ENCODE measurements at places on chromosomes 5 and 9. TPM values are rescaled to one million over a fixed set of nuclear protein-coding genes. Genes with fewer than 3 reads are reported as not detected.

C9orf153 gene
- total RNA-seq, result 0.19 TPM

DNA sequence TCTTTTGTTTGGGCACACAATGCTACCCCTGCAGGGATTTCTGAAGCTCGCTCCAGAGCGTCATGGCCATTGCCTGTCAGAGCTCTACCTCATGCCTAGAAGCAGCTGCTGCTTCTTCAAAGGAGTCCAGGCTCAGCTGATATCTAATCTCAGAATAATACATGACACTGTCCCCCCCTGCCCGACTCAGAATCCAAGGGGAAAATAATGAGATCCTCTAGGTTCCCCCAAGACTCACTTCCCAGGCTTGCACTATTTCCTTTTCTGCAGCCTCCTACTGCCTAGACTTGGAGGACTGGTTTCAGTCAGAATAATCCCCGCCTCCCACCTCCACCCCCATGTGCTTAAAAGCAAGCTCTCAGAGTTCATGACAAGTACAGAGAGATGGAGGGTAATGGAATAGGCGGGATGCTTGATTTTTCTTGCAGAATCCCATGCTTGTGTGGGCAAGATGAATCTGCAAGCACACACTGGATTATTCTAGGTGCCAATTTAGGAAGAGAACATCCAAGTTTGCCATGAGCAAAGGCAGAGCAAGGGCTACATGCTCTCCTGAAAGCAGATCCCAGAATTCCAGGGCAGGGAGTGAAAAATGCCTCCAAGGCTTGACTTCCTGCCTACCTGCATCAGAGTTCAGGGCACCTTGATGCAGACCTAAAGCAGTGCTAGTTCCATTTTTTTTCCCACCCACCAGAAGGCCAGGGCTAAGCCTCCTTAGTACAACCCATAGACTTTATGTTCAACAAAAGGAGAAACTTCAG, 97.4 kb upstream of the IFNK start:
- no peak overlapping the region for H3K4me3 ChIP-seq
- no peaks in the 10 kb centered on the region for H3K27me3 ChIP-seq
- H3K4me1 ChIP-seq, result peaks cover 42% of the 10 kb centered on the region
- H3K27ac ChIP-seq, result peak overlapping the region; percentile 68
- peaks cover 2% of the 10 kb centered on the region for H3K36me3 ChIP-seq
- no peak for DNase-seq

DNA sequence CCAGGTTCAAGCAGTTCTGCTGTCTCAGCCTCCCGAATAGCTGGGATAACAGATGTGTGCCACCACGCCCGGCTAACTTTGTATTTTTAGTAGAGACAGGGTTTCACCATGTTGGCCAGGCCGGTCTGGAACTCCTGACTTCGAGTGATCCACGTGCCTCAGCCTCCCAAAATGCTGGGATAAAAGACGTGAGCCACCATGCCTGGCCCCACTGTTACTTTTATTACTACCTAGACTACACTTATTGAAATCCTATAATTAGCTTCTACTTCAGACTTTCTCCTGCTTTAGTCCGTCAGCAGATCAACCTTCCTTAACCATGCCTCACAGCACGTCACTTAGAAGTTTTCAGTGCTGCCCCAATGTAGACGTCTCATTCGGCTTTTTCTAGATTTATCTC, 8.2 kb downstream of the ZBTB43 start:
- H3K4me3 ChIP-seq, result no peak overlapping the region
- H3K27me3 ChIP-seq, result no peaks in the 10 kb centered on the region
- H3K27ac ChIP-seq, result no peak overlapping the region
- no peaks in the 10 kb centered on the region for H3K4me1 ChIP-seq

- no peak overlapping the region for H3K27ac ChIP-seq
- H3K4me3 ChIP-seq, result no peak overlapping the region
- no peaks in the 10 kb centered on the region for H3K36me3 ChIP-seq
- H3K27me3 ChIP-seq, result no peaks in the 10 kb centered on the region
- DNase-seq, result no peak
Observed at GRCh38 chr5:52119768-52120167, 667.9 kb upstream of the ITGA1 start.

DNA sequence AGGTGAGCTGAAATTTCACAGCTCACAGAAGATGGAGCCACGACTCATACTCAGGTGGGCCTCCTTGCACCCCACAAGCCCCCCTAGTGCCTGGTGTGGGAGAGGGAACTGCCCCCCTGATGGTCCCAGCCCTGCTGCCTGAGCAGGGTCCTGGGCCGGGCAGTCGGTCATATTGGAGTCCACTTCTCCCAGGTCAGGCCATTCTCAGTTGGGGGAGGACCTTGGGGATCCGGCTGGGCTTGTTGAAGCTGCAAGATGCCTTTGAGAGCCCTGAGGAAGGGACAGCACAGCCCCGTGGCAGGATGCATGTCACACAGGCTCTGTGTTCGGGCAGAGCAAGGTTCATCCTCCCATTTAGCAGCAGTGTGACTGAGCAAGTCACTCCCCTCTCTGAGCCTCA, 56.6 kb downstream of the ERGIC1 start:
- DNase-seq, result no peak
- H3K4me1 ChIP-seq, result peaks cover 6% of the 10 kb centered on the region
- H3K36me3 ChIP-seq, result peaks cover 2% of the 10 kb centered on the region
- H3K27me3 ChIP-seq, result no peaks in the 10 kb centered on the region
- peak overlapping the region; percentile 43 for H3K27ac ChIP-seq

- no peak for DNase-seq
- H3K4me3 ChIP-seq, result peak overlapping the region; percentile 95
- H3K27me3 ChIP-seq, result peaks cover 28% of the 10 kb centered on the region
- peaks cover 74% of the 10 kb centered on the region for H3K4me1 ChIP-seq
- peak overlapping the region; percentile 61 for H3K27ac ChIP-seq
- H3K36me3 ChIP-seq, result no peaks in the 10 kb centered on the region
Observed at GRCh38 chr5:16934677-16935153, 1.4 kb downstream of the MYO10 start.

LCN1 gene
- not detected for total RNA-seq

GRCh38 chr9:132531195-132531594, 51.2 kb upstream of the BARHL1 start:
- no peak for DNase-seq
- peaks cover 4% of the 10 kb centered on the region for H3K36me3 ChIP-seq
- H3K4me1 ChIP-seq, result peaks cover 5% of the 10 kb centered on the region
- peaks cover 16% of the 10 kb centered on the region for H3K27me3 ChIP-seq
- no peak overlapping the region for H3K27ac ChIP-seq

- peak overlapping the region; percentile 68 for H3K27ac ChIP-seq
- peaks cover 2% of the 10 kb centered on the region for H3K36me3 ChIP-seq
- peaks cover 45% of the 10 kb centered on the region for H3K4me1 ChIP-seq
- no peak for DNase-seq
Observed at GRCh38 chr5:61496446-61496845, 164.4 kb downstream of the ZSWIM6 start.

DNA sequence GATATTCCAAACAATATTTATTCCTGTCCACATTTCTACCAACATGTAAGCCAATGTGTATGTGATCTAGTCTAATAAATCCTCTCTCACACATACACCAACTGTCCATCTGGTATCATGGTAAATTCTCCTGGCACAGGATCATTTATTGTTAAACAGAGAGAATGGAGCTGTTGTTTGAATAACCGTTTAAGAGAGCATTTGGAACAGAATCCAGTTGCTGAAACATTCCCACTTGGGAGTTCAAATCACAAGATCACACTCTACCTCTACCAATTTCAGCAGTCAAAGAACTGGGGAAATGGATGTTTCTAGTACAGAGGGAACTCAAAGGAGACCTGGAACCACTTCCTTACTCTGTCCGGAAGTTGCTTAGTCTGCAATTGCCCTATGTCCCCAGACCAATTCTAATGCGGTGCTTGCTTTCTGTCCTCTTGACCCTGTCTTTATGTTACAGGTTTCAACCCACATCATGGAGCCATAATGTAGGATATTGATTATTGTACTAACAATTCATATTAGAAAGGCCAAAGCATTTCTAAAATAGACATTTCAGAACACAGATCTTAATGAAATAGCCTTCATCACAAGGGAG, 488.4 kb downstream of the SEMA5A start:
- no peak overlapping the region for H3K4me3 ChIP-seq
- no peak overlapping the region for H3K27ac ChIP-seq
- peaks cover 10% of the 10 kb centered on the region for H3K36me3 ChIP-seq
- H3K27me3 ChIP-seq, result no peaks in the 10 kb centered on the region

DNA sequence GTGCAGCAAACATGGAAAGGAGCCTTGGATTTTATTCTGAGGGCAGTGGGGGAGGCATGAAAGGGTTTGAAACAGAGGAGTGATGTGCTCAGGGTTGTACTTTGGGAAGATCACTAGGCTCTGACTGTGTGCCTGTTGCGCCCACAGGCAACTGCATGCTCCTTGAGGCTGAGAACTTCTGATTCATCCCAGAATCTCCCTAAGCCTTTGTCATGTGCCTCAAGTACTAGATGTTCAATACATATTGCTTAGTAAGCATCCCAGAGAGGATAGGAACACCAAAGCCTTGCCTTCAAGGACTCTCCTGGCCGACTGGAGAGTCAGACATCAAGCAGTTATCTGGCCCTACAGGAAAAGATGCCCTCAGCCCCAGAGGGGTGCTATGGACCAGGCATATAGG, 54.1 kb downstream of the ARHGEF37 start:
- no peak overlapping the region for H3K27ac ChIP-seq
- no peak for DNase-seq
- no peaks in the 10 kb centered on the region for H3K36me3 ChIP-seq
- peaks cover 7% of the 10 kb centered on the region for H3K4me1 ChIP-seq
- no peaks in the 10 kb centered on the region for H3K27me3 ChIP-seq
- H3K4me3 ChIP-seq, result no peak overlapping the region

DNA sequence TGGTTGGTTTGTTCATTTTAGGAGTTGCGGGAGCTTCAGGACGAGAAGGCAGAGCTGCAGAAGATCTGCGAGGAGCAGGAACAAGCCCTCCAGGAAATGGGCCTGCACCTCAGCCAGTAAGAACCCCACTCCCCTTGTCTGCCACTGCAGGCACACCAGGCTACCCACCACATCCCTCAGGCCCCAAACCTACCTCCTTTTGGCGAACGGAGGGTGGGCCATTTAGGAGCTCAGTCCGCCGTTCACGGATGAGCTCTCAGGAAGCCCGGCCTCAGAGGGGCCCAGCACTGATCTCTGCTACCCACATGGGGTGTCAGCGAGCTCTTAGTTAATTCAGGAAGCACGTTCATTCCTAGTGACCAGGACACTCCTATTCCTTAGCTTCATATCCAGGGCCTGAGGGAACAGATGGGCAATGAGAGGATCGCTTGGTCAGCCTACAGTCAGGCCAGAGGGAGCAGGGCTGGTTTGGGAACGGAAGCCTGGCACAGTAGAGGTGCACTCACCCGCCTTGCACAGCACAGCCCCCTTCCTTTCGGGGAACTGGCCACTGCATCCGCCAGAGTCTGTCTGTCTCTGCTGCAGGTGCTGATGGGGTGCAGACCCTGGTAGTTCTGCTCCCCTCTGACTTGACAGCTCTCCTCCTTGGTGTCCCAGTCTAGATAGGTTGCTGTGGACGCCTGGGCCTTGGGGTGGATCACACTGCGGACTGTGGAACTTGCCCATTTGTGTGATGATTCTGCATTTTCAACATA, 21.4 kb downstream of the HNRNPH1 start:
- no peak for DNase-seq
- H3K27me3 ChIP-seq, result peaks cover 6% of the 10 kb centered on the region
- H3K4me3 ChIP-seq, result no peak overlapping the region
- peaks cover 2% of the 10 kb centered on the region for H3K4me1 ChIP-seq
- peaks cover 14% of the 10 kb centered on the region for H3K36me3 ChIP-seq
- no peak overlapping the region for H3K27ac ChIP-seq

LCN15 gene
- not detected for total RNA-seq

PCDHGB2 gene
- total RNA-seq, result 1.5 TPM

- no peak overlapping the region for H3K4me3 ChIP-seq
- no peak overlapping the region for H3K27ac ChIP-seq
- no peak for DNase-seq
- peaks cover 18% of the 10 kb centered on the region for H3K4me1 ChIP-seq
- no peaks in the 10 kb centered on the region for H3K36me3 ChIP-seq
Observed at GRCh38 chr9:133690081-133690561, 48.0 kb downstream of the SARDH start.

TYRP1 gene
- not detected for total RNA-seq

GRCh38 chr9:129237164-129237611, 59.1 kb upstream of the IER5L start:
- no peaks in the 10 kb centered on the region for H3K36me3 ChIP-seq
- no peaks in the 10 kb centered on the region for H3K27me3 ChIP-seq
- no peak for DNase-seq
- H3K4me3 ChIP-seq, result no peak overlapping the region
- H3K27ac ChIP-seq, result no peak overlapping the region

INSL4 gene
- total RNA-seq, result not detected

- DNase-seq, result no peak
- H3K27ac ChIP-seq, result peak overlapping the region; percentile 60
- no peak overlapping the region for H3K4me3 ChIP-seq
- no peaks in the 10 kb centered on the region for H3K27me3 ChIP-seq
- H3K36me3 ChIP-seq, result no peaks in the 10 kb centered on the region
Observed at GRCh38 chr5:107204413-107204812, 466.3 kb downstream of the EFNA5 start.

DNA sequence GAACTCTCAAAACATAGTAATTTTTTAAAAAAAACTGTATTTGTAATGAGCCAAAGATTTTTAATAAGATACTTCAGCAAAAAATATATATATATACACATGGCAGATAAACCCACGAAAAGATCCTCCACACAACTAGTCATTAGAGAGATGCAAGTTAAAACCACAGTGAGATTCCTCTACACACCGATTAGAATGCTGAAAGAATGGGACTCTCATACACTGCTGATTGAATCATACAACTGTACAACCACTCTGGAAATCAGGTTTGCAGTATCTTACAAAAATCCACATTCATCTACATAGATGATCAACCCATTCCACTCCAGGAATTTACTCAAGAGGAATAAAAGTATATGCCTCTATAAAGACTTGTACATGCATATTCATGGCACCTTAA, 43.7 kb downstream of the RASEF start:
- no peak overlapping the region for H3K4me3 ChIP-seq
- H3K27ac ChIP-seq, result no peak overlapping the region
- peaks cover 4% of the 10 kb centered on the region for H3K27me3 ChIP-seq
- no peaks in the 10 kb centered on the region for H3K36me3 ChIP-seq
- DNase-seq, result no peak

DNA sequence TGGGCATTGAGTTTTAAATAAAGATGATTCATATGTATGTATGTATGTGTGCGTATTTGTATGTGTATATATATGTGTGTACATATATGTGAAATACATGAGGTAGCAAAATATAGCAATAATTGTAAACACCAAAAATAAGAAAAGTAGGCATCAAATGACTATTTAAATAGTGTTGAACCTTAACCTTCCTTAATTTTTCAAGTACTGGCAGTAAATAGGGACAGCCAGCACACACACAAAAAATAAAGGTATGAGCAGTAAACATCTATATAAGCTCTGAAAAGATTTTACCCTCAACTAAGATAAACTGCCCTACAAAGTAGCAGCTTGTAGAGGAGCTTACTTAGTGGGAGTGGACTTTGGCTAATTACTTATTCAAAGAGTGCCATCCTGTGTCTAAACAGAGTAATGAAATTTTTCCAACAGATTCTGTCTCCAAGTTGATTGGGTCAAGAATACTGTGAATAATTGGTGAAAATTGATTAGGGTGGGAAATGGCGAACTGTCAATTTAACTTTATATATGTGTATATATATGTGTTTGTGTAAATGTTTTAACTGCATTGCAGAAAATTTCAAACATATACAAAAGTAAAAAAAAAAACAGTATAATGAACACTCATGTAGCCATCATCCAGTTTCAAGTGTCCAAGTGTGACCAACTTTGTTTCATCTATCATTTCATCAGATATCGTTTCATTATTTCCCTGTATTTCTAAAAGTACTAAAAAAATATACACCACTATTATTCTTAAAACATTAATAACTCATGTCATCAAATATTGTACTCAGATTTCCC, 2.0 kb upstream of the ADAMTS6 start:
- no peak overlapping the region for H3K4me3 ChIP-seq
- no peaks in the 10 kb centered on the region for H3K27me3 ChIP-seq
- H3K4me1 ChIP-seq, result peaks cover 21% of the 10 kb centered on the region
